Gastrocnemius medialis (tissue), 4 donors: ENCODE measurements at places on chromosomes 12 and 14.

GRCh38 chr12:116604951-116605641 is 45.9 kb downstream of the MAP1LC3B2 start:
- DNase-seq, result no peak

DNA sequence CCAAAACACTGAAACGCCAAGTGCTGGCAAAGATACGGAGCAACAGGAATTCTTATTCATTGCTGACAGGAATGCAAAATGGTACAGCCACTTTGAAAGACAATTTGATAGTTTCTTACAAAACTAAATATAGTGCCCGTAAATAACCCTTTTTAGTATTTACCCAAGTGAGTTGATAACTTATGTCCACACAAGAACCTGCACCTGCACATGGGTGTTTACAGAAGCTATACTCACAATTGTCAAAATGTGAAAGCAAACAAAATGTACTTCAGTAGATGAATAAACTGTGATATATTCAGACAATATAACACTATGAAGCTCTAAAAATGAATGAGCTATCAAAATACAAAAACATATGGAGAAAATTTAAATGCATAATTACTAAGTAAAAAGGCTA is 86.6 kb downstream of the ATXN7L3B start:
- DNase-seq, result no peak

GRCh38 chr12:32302218-32303173 is 96.9 kb upstream of the FGD4 start:
- no peak for DNase-seq

DNA sequence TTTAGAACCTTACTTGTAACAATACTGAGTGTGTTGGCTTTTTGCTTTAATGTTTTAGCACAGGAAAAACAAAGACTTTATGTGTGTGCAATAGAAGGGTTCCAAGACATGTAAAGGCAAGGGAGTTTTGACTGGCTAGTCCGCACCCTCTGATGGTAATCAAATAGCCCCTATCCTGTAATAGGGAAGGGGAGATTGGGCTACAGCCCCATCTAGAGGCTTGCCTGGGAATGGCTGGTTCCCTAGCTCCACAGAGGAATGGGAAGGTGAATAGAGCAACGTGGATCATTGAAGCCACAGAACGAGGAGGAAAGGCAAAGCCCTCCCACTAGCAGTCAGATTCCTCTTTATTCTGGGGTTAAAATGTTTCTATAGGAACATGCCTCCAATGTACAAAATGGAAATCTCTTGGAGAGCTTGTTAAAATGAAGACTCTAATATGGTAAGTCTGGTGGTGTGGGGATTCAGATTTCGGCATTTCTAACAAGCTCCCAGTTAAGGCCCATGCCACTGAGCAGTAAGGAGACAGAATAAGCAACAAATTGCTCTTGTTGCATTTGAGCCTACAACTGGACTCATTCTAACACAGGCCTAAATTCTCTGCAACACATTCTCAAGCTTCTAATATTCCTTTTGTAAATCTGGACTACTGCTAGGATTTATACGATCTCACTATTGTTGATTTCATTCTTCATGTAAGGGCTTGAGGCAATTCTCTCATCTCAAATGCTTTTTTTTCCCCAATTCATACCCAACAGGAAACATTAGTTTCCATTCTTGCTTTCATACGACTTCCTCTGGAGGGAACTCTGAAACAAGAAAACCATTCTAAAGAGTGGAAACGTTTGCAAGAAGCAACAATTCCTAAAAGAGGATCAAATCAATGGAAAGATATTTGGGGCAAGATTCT is 57.1 kb downstream of the NIN start:
- DNase-seq, result no peak

DNA sequence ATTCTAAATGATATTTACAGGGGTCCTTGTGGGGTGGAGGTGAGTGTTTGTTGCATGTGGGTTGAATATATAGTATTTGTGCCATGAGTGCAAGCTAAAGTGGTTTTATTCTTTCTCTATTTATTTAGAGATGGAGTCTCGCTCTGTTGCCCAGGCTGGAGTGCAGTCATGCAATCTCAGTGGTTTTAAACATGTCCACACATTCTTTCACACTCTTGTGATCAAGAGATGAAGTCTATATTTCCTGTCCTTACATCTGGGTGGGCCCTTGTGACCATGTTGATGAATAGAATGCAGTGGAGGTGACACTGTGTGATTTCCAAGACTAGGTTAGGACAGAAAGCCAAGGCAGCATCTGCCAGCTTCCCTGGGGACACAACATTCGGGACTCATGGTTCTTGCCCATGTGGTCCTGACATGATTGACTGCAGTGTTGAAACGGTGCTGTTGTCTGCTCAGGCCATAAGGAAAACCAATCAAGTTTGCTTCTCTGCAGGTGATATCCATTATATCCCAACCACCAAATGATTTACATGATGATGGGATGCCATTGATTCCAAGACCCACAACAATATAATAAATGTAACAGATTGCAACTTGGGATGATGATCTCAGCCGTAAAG is 172.6 kb downstream of the SUDS3 start:
- no peak for DNase-seq
